Activated CD8-positive, alpha-beta T cell treated with anti-CD3 and anti-CD28 coated beads for 36 hours (primary cell): ENCODE measurements at places on chromosomes 1 and 21. TPM values are rescaled to one million over a fixed set of nuclear protein-coding genes. Genes with fewer than 3 reads are reported as not detected.
A peak's percentile ranks its signal among the peaks of the same experiment; 100 is the strongest.

DNA sequence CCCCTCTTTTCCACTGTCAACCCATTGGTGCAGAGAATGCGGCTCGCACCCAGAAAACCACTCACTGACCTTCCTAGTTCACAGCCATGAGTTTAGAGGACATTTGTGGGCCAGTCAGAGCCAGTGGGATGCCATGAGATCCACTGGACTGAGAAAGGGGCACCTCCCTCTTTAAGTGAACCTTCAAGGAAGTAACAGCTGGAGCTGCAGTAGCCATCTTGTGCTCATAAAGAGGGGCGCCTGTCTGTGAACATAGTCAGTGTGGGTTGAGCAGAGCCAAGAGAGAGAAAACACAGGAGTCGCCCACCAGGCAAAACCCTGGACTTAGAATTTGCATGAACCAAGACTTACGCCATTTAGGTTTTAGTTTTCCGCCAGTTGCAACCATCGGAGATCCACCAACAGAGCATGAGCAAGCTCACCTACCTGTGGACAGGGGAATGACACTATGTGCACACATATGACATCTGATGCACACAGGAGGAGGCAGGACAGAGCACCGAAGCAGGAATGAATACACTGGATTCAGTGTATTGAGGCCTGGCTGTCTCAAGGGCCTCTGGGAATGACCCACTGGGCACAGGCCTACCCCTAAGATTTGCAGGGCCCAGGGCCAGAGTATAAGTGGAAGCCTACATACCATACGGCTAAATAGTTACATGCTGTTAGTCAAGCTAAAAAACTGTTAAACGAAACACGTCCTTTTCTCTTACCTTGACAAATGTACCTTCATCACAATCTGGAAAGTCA lies 151.6 kb downstream of the GRIK3 start:
- no peak overlapping the region for H3K4me3 ChIP-seq
- no peaks in the 10 kb centered on the region for H3K36me3 ChIP-seq
- no peak overlapping the region for H3K27ac ChIP-seq
- no peaks in the 10 kb centered on the region for H3K4me1 ChIP-seq

- H3K4me3 ChIP-seq = no peak overlapping the region
- H3K4me1 ChIP-seq = no peaks in the 10 kb centered on the region
- DNase-seq = no peak
- no peak overlapping the region for H3K27ac ChIP-seq
- no peaks in the 10 kb centered on the region for H3K36me3 ChIP-seq
- no peaks in the 10 kb centered on the region for H3K27me3 ChIP-seq
Measured at GRCh38 chr21:29645666-29646553, 293.9 kb downstream of the GRIK1 start.

DNA sequence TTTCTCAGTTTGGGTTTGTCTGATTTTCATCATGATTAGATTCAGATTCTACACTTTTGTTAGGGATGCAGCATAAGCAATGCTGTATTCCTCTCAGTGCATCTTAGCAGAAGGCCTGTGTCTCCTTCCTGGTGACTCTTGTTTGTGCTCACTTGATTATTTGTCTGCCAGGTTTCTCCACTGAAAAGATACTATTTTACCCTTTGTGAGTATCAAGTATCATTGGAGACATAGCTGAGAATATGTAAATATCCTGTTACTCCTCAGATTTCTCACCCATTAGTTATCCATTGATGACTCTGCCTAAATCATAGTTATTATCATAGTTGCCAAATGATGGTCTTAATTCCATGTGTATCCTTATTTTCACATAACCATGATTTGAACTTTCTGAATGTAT lies 148.5 kb downstream of the POU2F1 start:
- no peaks in the 10 kb centered on the region for H3K4me1 ChIP-seq
- DNase-seq = no peak
- no peak overlapping the region for H3K4me3 ChIP-seq

- DNase-seq = peak; percentile 75
- no peak overlapping the region for H3K4me3 ChIP-seq
- no peaks in the 10 kb centered on the region for H3K36me3 ChIP-seq
Measured at GRCh38 chr1:17661546-17662157, 93.5 kb upstream of the ACTL8 start.

The LHX8 gene
- not detected for total RNA-seq
